ENCODE measurements at places on chromosomes 16 and 17. TPM values are rescaled to one million over a fixed set of nuclear protein-coding genes. Genes with fewer than 3 reads are reported as not detected.

DNA sequence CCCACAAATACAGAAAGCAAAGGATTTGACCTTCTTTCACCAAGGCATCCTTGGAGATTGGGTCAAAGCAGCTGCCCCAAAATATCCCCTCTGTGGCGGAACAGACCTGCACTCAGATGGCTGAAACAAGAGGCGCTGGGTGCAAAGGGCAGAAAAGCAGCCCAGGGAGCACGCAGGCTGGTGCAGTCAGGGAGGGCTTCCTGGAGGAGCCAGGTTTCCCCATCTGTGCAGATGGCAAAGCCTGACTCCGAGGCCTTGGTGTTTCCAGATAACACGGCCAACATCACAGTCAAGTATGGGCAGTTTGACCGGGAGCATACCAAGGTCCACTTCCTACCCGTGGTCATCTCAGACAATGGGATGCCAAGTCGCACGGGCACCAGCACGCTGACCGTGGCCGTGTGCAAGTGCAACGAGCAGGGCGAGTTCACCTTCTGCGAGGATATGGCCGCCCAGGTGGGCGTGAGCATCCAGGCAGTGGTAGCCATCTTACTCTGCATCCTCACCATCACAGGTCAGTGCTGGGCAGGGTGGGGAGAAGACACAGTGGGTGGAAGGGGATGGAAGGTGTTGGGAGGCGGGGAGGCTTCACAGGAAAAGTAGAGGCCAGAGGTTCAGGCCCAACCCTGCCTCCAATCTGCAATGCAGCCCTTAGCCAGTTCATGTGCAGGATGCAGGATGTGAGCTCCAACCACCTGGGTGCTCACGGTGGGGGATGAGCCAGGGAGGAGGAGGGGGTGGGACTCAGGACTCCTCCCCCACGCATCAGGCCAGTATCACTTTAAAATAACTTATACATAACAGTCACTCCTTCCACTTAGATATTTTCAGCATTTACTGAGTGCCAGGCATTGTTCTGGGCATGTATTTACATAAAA is 26.4 kb upstream of the BEAN1 start:
- DNase-seq = no peak

DNA sequence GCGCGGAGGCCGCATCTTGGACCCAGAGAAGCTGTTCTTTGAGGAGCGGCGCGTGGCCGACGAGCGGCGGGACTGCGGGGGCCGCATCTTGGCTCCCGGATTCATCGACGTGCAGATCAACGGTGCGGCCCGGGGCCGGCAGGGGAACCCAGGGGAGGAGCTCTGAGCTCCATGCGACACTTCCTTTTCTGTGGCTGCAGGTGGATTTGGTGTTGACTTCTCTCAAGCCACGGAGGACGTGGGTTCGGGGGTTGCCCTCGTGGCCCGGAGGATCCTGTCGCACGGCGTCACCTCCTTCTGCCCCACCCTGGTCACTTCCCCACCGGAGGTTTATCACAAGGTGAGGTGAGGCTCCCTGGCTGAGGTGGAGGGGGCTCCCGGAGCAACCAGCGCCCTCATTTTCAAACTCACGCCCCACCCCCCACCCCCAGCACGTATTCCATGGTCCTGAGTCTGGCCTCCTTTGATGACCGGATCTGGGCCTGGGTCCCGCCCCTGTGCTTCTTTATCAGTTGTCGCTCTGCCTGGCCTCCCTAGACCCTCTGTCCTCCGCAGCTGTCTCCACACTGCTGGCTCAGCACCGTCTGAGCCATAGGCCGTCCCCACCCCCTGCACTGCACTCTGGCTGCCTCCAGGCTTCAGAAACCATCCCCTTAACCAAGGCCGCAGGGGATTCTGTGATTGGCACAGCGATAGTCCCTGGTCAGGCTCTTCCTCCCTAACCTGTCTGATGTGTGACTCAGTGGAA is 787 bp downstream of the AMDHD2 start:
- DNase-seq = peak; percentile 76

GRCh38 chr16:79971237-79971572 is 370.7 kb upstream of the MAF start:
- DNase-seq = no peak

DNA sequence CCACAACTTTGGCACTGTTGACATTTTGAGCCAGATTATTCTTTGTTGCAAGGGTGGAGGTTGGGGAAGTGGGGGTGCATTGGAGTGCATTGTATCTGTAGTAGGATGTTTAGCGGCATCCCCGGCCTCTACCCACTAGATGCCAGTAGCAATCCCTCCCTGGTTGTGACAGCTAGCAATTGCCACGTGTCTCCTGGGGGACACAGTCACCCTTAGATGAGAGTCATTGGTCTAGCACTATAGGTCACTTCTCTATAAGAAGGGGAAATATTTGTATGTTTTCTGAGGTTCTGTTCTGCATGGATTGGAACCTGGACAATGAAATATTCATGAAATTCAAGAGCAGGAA is 32.4 kb downstream of the MSI2 start:
- DNase-seq = no peak

Gene CXCL16
- total RNA-seq = 169 TPM

All from upper lobe of right lung (tissue), 1 donor.